Stimulated activated CD8-positive, alpha-beta memory T cell treated with anti-CD3 and anti-CD28 coated beads, Interleukin-15, amount 100 ng/mL, for 48 hours (primary cell): ENCODE measurements at places on chromosomes 16 and 17.
A peak's percentile ranks its signal among the peaks of the same experiment; 100 is the strongest.

DNA sequence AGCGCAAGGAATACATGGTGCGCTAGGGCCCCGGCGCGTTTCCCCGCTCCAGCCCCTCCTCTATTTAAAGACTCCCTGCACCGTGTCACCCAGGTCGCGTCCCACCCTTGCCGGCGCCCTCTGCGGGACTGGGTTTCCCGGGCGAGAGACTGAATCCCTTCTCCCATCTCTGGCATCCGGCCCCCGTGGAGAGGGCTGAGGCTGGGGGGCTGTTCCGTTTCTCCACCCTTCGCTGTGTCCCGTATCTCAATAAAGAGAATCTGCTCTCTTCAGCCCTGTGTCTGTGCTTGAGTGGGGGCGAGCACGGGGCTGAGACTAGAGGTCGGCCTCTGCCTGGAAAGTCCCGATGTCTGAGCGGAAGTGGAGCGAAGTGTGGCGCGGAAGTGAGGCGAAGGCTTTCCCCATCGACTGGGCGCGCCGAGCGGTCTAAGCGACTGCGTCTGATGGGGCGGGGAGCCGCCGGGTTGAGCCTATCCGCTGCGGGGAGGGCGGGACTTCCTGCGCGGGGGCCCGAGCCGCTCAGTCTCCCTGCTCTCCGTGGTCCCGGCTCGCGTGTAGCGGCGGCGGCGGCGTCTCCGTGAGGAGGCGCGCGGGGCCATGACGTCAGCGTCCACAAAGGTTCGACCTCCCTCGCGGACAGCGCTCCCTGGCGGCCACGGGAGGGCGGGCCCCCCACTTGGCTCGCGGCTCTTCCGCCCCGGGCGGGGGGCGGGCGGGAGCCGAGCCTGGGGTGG, 2.0 kb downstream of the RNASEK start:
- DNase-seq = peak; percentile 98

- DNase-seq = no peak
Observed at GRCh38 chr17:35051579-35052240, 11.8 kb downstream of the RFFL start.

DNA sequence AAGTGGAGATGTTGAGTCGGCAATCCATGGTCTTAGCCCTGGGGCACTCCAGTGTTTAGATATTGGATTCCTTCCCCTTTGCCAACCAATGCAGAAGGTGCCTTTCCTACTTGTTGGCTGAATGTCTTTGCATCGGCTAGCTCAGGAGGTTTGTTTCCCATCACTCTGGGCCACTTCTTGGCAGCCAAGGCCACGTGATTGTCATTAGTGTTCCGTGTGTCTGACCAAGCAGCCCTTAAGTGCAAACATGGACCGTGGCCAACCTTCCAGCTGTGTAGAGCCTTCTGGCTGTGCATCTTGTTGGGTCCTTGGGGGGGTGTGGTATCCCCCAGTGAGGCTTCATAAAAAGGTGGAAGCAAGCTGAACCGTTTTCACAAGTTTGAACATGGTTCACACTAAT, 66.0 kb downstream of the GNAO1 start:
- DNase-seq = no peak

- DNase-seq = no peak
Observed at GRCh38 chr17:35235917-35236316, 7.0 kb upstream of the SLFN5 start.

- peak; percentile 14 for DNase-seq
Observed at GRCh38 chr16:57994778-57995177, 5.7 kb downstream of the ZNF319 start.

DNA sequence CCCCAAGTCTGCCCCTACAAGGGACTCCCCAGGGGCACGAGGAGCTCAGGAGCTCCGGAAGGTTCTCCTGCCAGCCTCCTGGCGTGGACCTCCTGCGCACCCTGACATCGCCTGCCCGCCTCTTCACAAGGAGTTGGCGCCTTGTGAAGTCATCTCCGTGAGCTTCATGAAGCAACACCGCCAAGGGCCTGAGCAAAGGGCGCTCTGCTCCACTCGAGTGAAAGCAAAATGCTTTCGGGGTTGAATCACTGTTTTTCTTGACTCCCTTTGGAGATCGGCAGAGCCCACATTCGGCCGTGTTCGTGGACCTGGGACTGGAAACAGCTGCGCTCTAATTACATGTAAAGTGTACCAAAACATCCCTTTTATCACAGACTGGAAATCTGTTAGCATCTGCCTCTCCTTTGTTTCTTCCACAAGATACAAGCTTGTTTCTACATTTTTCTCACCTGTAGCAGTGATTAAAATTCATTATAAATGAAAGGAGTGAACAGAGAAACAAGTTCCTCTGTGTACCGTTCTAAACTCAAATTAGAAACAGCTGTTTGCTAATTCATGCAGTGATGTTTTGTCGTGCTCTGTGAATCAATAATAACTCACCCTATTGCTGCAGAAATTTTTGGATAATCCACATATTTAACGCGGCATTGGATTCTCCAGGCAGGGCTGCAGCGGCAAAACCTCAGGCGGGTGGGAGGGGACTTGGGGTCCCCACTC, 203.3 kb downstream of the ZNF423 start:
- DNase-seq = no peak

GRCh38 chr17:70295731-70296130, 126.4 kb downstream of the KCNJ2 start:
- no peak for DNase-seq

DNA sequence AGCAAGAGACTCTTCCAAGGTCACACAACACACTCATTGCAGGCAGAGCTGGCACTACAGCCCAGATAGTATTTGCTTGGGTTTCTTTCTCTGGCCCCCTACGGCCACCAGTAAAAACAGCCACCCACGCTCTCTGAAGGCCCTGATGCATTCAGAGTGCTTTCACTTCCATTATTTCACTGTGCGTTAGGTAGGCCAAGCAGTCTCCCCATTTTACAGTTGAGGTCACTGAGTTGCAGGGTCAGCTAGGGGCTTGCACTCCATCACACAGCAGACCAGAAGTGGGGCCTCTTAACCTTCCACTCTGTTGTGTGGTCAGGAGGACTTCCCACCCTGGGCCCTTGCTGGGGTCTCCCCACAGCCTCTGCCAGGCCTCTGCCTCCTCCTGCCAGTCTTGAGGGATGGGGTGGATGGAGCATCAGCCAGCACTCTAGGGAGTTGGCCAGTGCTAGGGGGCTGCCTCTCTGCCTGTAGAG, 2.5 kb downstream of the TBX21 start:
- no peak for DNase-seq

DNA sequence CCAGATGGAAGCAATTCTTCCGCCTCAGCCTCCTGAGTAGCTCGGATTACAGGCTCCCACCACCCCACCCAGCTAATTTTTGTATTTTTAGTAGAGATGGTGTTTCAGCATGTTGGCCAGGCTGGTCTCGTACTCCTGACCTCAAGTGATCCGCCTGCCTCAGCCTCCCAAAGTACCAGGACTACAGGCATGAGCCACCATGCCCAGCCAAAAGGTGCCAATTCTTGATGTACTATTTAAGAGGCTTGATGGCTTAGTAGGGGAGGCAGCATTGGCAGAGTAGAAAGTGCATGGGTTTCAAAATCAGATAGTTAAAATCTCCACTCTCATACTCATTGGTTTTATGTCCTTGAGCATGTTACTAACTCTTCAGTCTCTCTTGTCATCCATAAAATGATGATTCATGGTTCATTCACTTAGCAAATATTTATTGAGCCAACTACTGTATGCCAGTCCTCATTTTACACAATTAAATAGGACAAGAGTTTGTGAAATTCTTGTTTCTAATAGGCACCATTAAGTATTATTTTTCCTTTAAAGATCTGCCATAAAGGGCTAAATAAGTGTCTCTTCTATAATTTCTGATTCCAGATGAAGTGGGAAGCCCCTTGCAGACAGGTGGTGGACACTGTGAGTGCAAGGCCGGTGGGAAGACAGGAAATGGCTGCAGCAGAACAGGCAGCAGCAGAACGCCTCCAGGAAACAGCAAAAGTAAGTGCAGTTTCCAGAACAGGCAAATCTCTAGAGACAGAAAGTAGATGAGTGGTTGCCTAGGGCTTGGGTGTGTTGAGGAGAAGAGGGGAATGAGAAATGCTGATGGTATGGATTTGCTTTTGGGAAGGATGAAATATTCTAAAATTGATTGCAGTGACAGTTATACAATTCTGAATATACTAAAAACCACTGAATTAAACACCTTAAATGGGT, 8.2 kb upstream of the RPL27 start:
- no peak for DNase-seq

- DNase-seq = no peak
Observed at GRCh38 chr17:4769628-4770027, 2.1 kb upstream of the TM4SF5 start.

DNA sequence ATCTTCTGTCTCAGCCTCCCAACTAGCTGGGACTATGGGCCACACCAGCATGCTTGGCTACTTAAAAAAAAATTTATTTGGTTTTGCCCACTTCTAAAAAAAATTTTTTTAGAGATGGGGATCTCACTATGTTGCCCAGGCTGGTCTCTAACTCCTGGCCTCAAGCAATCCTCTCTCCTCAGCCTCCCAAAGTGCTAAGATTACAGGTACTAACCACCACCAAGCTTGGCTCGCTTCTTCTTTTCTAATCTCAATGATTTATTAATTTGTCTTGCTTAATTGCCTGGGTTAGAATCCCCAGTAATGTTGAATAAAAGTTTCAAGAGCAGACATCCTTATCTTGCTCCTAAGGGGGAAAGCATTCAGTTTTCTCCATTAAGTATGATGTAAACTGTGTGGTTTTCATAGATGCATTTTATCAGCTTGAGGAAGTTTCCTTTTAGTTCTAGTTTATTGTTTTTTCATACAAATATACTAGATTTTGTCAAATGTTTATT, 65.8 kb upstream of the NACA2 start:
- no peak for DNase-seq

GRCh38 chr17:49691677-49692191, 13.8 kb upstream of the SPOP start:
- no peak for DNase-seq

- no peak for DNase-seq
Observed at GRCh38 chr16:50400967-50401348, 32.2 kb upstream of the BRD7 start.

GRCh38 chr17:30920683-30921543, 832 bp upstream of the ADAP2 start:
- no peak for DNase-seq

DNA sequence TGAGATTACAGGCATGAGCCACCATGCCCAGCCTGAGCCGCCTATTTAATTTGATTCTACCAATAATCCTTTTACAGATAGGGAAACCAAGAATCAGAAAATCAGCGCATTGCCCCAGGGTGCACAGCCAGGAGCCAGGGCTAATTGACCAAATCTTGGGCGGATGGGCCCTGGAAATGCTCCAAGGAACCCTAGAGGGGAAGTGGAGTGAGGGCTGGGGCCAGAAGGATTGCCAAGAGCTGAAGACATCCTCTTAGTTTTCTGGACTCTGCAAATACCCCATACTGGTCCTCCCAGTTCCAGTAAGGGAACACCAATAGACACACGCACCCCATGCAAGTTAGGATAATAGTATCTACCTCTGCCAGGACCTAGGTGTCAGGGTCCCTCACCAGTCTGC, 3.8 kb downstream of the FHOD1 start:
- no peak for DNase-seq

DNA sequence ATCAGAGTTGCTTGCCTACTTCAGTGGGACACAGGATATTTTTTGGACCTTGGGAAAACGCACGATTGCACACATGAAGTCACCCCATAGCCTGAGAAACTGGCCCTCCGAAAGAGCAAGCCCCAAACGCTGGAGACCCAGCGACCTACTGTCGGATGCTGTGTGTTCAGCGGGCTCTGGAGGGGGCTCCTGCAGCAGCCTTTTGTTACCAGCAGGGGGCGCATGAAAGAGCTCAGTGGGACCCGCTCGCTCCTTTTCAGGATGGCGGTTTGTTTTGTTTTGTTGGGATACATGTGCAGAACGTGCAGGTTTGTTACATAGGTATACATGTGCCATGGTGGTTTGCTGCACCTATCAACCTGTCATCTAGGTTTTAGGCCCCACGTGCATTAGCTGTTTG, 28.4 kb downstream of the MYH3 start:
- no peak for DNase-seq

DNA sequence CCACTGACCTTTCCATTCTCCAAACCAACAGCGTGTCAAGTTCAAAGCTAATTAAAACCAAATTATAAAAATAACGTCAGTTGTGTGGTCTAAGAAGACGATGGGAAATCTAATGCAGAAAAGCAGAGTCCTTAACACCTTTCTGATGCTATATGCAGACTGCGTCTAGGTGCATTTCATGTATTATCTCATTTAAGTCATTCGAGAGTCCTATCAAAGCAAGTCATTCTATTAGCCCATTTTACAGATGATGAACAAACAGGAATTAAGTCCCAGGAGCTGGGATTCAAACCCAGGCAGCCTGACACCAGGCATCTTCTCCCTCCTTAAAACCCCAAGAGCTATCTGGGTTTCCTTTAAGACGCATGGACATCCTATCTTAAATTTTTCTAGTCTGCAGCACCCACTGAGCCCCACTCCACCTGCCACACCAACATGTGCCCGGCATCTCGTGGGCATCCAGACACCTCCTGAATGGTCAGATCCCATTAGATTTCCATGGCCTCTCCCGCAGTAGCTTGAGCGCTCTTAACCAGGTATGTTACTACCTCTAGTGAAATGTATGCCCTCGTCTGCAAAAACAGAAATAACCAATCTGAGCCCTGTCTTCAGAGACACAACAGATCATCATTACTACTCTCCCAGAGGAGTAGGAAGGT, 115.1 kb downstream of the ZFHX3 start:
- DNase-seq = no peak

- DNase-seq = no peak
Observed at GRCh38 chr17:77854759-77855745, 103.5 kb upstream of the TNRC6C start.

DNA sequence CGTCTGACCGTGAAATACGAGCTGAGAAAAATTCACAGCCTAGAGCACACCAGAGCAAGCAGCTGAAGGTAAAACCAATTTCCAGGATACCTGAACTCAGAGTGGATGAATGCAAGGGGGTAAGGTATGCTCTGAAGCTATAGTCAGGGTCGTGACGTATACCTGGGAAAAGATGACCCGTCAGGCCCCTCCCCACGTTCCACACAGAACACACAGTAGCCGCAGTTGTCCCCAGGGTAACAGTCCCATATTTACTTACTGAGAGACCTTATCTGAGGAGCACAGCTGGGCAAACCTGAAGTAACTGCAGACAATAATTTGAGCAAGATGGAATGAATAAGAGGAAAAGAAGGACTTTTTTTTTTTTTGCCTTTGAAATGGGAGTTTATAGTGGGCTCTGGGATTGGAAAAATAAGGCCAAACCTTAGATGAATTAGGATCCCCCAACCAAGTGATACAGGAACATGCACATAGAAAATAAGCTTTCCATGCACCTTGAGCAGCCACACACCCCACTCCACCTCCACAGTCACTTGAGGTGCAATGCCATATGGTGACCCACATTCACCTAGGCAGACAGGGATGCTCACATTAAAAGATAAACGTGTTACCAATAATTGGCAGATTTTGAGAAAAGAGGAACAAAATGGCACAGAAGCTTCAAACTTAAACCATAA, 38.0 kb downstream of the ABCA6 start:
- DNase-seq = no peak

DNA sequence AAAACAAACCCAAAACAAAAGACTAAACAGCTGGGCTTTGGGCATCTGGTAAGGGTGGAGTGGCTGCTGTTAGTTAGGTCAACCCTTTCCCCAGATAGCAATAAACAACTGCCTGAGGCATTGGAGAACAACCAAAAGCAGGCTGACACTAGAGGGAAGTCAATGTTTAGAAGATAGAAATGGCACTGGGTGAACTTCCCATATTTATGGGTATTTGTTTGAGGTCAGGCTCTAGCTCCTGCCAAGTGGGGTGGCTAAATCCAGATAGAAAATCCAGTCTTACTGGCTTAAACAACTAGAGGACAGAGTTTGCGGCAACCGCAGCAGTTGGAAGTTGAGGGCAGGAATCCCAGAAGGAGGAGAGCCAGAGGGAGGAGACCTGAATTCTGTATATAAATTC, 79.4 kb downstream of the SDK2 start:
- DNase-seq = no peak
